ENCODE measurements at places on chromosomes 1 and 21.

DNA sequence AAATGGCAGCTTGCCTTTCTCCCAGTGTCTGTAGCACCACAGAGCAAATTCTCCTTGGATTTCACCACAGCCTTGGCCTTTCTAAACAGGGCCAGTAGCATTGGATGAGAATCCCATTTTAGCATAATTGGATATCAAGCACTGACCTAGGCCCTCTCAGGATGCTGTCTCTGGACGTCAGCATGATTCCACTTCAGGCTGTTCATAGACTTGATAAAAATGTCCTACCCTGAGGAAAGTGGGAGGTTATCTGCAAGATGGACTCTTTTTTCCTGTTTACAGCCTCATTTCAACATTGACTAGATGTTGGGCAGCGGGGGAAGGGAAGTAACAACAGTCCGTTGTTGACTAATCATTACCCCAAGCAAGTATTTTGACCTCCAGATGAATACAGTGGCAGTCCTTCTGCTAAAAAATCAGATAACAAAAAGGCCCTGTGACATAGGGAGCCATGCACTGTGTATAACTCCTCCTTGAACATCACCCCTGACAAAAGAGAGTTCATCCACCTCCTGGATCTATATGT, 5.2 kb downstream of the NPL start:
- no peak for DNase-seq

DNA sequence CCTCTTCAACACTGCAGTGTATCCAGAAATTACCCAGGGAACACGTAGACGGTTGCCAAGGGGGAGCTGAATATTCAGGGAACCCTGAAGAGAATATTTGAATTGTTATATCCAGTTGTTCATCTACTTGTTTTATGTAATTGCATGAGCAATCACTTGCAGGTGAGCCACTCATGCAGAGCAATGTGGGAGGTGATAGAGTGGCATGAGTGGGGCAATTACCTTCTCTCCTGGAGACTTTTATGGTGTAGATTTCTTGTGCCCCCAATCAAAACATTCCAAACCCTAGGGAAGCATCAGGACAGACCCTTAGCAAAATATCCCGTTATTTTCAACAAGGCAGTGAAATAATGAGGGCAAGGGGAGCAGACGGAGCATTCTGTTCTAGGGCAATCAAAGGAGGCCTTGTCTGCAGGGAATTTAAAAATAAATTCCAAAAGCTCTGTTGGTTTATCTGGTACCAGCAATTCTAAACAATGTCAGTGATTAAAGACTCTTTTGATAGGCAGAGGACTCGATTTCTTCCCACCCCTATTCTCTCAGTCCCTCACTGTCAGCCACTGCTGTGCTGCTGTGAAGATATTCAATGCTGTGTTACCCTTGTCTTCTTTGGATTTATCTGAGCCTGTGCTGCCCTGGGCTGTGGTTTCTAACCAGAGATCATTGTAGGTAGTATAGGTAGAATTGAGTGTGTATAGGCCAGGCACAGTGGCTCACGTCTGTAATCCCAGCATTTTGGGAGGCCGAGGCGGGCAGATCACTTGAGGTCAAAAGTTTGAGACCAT, 180.2 kb upstream of the MAP1LC3C start:
- DNase-seq = no peak

DNA sequence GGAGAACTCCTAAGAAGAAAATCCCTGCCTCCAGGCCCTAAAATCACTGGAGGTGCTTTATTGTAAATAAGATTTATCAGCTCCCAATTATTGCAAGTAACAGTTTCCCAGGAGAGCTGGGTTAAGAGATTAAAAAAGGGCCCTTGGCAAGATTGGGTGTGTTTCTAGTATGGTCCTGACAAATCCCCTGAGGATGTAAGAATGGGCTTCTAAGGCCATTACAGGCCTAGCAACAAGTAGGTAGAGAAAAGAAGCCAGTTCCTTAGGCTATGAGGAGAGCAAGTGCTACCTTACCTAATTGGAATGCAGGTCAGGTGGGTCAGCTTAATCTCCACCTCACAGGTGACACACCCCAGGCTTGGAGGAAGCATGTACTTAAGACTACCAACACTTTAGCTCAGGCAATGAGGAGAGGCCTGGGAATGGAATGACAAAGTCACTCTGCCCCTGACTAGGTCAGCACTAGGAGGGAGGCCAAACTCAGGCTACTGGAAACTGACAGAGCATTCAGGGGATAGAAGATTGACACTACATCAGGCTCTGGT, 6.8 kb upstream of the OTUD7B start:
- DNase-seq = no peak

- no peak for DNase-seq
These were observed 9.4 kb upstream of the SLC25A24 start for GRCh38 chr1:108209456-108210108.

- DNase-seq = no peak
These were observed 212.6 kb downstream of the KCTD3 start for GRCh38 chr1:215779729-215780128.

- DNase-seq = no peak
These were observed 189.5 kb downstream of the ZSCAN20 start for GRCh38 chr1:33661811-33662454.

DNA sequence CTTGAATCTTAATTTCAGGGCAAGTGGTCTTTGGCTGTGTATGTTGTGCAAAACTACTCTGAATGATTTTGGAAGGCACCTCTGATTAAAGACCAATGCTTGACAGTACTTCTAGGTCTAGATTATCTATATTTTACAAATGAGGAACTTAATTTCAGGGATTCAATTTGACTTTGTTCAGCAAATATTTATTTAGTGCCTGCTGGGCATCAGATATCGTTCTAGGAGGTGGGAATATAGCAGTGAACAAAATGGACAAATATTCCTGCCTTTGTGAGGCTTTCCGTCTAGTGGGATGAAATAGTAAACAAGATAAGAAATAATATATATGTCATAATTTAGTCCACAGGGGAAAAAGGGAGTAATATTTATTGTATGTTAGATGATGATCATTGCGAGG, 4.7 kb downstream of the ZNF326 start:
- DNase-seq = no peak

GRCh38 chr1:114979278-114979891, 50.2 kb upstream of the TSHB start:
- peak; percentile 61 for DNase-seq

DNA sequence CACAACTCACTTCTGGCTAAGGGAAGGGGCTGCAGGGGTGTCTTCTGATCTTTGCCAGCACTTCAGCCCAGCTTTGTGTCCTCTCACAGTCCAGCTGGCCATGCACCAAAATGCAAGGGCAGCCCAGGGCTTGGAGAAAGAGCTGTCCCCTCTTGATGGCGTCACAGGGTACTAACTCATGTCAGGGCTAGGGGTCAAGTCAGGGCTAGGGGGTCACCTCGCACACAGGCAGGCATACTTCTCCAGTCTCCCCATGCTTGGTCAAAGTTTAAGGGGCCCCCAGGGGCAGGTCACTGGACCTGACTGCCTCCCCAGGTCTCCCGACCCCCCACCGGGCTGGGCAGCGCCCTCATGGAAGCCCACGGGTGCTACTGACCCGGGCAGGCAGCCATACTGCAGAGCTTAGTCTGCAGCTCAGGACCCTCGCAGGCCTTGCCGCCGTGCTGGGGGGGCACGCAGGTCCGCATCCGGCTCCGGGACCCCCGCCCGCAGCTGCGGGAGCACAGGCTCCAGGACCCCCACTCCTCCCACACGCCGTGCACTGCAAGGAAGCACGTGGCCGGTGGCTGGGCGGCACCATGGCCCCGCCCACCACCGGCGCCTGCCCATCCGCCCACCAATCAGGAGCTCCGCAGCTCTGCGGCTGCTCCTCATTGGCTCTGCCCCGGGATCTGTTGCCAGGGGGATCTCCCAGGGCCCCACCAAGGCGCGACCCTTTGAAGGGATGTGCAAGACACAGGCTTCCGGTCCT, 21.5 kb downstream of the ADGRB2 start:
- no peak for DNase-seq

DNA sequence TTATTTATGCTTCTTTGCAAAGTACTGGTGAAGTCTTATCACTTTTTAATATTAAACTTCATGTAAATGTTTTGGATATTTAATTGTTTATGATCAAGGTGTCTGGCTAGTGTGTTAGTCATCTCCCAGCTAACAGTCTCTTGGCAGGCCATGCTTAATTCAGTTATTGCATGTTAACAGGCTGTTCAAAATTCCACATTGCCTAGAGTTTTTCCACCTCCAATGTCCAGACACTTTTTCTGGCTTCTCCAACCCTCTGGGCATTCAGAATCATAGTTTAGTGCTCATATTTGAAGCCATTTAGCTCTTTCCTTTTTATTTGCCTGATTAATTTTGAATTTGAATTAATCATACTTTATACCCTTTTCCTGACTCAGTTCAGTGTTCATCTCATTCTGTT, 69.2 kb downstream of the OLFML2B start:
- DNase-seq = peak; percentile 30

DNA sequence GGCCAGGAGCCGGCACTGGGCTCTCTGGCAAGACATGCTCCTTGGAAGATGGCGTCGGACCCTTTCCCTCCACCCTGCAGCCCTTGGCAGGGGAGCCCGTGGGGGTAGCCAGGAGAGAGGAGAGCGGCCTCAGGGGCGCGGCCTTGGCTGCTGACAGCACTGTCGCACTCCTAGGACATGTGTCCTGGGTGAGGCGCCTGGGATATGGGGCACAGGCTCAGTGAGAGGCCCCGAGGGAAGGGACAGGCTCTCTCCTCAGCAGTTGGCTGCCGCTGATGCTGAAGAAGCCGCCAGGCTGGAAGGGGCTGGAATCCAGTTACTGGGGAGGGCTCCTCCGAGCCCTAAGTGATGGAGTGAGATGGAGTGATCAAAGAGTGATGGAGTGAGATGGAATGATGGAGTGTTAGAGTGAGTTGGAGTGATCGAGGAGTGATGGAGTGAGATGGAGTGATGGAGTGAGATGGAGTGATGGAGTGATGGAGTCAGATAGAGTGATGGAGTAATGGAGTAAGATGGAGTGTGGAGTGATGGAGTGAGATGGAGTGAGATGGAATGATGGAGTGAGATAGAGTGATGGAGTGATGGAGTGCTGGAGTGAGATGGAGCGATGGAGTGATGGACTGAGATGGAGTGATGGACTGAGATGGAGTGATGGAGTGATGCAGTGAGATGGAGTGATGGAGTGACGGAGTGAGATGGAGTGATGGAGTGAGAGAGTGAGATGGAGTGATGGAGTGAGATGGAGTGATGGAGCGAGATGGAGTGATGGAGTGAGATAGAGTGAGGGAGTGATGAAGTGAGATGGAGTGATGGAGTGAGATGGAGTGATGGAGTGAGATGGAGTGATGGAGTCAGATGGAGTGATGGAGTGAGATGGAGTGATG, 27.6 kb upstream of the PKP1 start:
- no peak for DNase-seq

All from astrocyte of the spinal cord (primary cell).